ENCODE measurements at places on chromosomes 1 and 21. TPM values are rescaled to one million over a fixed set of nuclear protein-coding genes. Genes with fewer than 3 reads are reported as not detected.

Gene SYT11
- total RNA-seq = 44.4 TPM

Gene RGS8
- 0.16 TPM for total RNA-seq

Gene PDE4B
- total RNA-seq = 26.8 TPM

Gene S1PR1
- 7.6 TPM for total RNA-seq

Gene GNG4
- total RNA-seq = under 0.01 TPM

Gene RGS18
- total RNA-seq = not detected

Gene MIA3
- total RNA-seq = 72.9 TPM

Gene SRSF11
- 162 TPM for total RNA-seq

Gene MYOG
- not detected for total RNA-seq

Gene DYNLT5
- total RNA-seq = 2.8 TPM

Gene HDGF
- total RNA-seq = 170 TPM

Gene KMO
- 0.49 TPM for total RNA-seq

Gene CDC42BPA
- 83.6 TPM for total RNA-seq

Gene LCE3D
- total RNA-seq = not detected

Gene PKP1
- 0.24 TPM for total RNA-seq

Gene ADCY10
- total RNA-seq = not detected

Gene TMEM82
- not detected for total RNA-seq

Gene LCE6A
- not detected for total RNA-seq

Gene CACNA1E
- not detected for total RNA-seq

Gene SPATA21
- not detected for total RNA-seq

Gene TMEM201
- total RNA-seq = 8.9 TPM

Gene LYSMD1
- 8.7 TPM for total RNA-seq

Gene ZYG11A
- total RNA-seq = 2.1 TPM

Gene ZBTB8A
- 7.7 TPM for total RNA-seq

Gene DENND4B
- 21.6 TPM for total RNA-seq

Gene THEM4
- total RNA-seq = 11.7 TPM

Gene CELA2A
- not detected for total RNA-seq

Gene GPR89B
- 7.8 TPM for total RNA-seq

Gene KRTAP21-2
- total RNA-seq = not detected

Gene OR2T29
- total RNA-seq = not detected

Gene C1orf56
- total RNA-seq = 3.6 TPM

Gene ACTN2
- 0.65 TPM for total RNA-seq

Gene ITLN2
- total RNA-seq = not detected

Gene ACTA1
- total RNA-seq = not detected

Gene PODN
- total RNA-seq = 20.8 TPM

Gene OLIG2
- not detected for total RNA-seq

Gene REG4
- total RNA-seq = not detected

Gene AURKAIP1
- 56.3 TPM for total RNA-seq

Gene WDR64
- not detected for total RNA-seq
